ENCODE measurements at places on chromosomes 2 and 18.

GRCh38 chr2:122203523-122203922, 448.1 kb downstream of the TSN start:
- DNase-seq = no peak

DNA sequence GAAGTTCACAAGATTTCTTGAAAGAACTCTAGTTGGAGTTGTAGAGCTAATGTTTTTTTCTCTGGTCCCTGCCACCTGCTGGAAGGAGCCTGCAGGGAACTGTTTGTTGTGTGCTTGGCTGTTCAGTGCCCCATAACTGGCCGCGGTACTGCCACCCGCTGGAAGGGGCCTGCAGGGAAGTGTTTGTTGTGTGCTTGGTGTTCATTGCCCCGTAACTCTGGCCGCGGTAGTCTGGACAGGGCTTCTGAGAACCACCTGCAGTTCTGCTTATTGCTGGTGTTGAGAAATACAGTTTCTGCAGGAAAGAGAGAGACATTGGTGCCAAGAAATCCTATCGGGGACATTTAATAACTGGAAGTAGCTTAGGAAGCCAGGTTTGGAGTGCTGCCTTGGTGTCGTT, 58.1 kb downstream of the AGAP1 start:
- DNase-seq = no peak

GRCh38 chr2:175575346-175576258, 394.1 kb upstream of the ATP5MC3 start:
- DNase-seq = no peak

DNA sequence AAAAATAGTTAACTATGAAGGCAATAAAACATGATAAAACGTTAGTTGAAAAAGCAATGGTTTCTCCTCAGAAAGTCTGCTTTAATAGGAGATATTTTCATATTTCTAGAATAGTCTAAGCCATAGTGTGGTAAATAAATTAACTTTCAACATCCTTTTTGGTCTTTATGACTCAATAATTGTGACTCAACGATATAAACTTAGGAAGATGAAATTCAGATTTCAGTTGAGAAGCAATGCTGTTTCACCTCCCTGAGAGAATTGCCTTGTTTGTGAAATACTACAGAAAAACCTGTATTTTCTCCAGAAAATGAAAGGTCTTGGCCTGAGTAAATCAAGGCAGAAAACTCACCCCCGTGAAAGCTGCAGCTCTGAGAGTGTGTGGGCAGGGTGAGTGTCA, 166.9 kb downstream of the ETAA1 start:
- DNase-seq = no peak

DNA sequence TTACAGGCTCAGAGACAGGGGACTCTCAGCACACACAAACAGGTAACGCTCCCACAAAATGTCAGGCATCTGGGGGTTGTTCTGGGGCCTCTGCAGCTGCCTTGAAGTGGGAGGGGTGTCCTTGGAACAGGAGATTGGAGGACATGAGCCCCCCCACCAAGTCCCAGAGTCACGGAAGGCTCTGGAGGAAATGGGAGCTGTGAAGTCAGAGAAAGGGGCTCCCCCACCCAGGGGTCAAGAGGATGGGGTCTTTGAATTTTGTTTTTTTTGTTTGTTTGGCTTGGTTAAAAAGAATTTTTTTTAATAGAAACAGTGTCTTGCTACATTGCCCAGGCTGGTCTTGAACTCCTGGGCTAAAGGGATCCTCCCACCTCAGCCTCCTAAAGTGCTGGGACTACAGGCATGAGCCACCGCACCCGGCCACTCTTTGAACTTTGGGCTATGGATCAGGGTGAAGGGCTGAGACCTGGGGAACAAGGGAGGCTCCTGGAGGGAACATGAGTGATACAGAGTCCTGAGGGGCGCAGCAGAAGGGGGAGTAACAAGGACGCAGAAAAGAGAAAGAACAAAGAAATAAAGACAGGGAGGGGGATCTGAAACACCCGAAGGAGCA, 46.8 kb downstream of the TNS1 start:
- DNase-seq = no peak

GRCh38 chr2:195535911-195536522, 121.0 kb upstream of the SLC39A10 start:
- peak; percentile 48 for DNase-seq

- no peak for DNase-seq
Measured at GRCh38 chr2:61090386-61090921, 24.8 kb downstream of the SANBR start.

DNA sequence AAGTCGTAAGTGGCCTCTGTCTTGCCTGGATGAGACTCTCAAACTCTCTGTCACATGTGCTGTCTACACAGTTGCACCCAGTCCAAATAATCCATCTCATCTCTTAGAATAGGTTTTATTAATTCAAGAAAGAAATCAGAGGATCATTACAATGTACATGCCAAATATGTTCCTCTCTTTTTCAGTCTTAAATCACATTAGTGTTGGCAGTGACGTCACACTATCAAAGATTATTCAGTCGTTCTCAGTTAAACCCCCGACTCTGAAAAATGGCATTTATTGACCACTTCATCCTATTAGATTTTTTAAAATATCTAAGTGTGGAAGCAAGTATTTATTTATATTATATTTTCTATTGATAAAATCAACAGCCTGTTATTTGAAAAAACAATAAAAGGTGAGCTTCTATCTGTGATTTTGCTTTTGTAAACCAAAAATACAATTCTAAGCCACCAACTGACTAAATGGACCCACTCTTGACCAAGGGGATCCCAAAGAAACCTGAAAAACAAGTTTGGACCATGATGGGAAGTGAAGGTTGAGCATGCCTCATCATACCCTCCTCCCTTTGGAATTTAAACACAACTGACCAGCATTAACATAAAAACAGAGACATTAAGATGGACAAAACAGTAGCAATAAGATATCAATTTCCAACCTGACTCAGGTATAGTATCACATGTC, 1894.4 kb upstream of the LRRTM1 start:
- no peak for DNase-seq

GRCh38 chr2:38073211-38074057, 2.5 kb downstream of the CYP1B1 start:
- DNase-seq = no peak

DNA sequence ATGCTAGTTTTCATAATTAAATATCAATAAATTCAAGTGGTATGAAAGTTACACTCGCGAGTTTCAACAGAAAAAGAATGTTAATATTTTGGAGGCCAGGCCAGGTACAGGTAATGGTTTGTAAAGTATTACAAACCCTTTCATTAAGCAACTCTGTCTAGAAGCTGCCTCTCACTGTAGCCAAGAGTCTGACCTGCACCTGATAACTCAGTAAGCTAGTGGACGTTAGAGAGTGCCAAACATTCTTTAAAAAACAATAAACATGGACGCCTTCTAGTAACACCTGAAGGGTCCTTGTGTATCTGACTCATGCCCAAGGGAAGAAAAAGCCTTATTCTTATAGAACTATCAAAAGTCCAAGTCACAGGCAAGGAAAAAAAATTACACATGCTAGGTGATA, 70.2 kb downstream of the MBD2 start:
- no peak for DNase-seq

- no peak for DNase-seq
Measured at GRCh38 chr2:163527381-163527780, 208.4 kb downstream of the FIGN start.

Data from T-helper 22 cell (primary cell).